Omental fat pad (tissue), 4 donors: ENCODE measurements at places on chromosomes 7 and 10.

- DNase-seq, result no peak
Measured at GRCh38 chr7:144547888-144548287, 144.4 kb upstream of the NOBOX start.

DNA sequence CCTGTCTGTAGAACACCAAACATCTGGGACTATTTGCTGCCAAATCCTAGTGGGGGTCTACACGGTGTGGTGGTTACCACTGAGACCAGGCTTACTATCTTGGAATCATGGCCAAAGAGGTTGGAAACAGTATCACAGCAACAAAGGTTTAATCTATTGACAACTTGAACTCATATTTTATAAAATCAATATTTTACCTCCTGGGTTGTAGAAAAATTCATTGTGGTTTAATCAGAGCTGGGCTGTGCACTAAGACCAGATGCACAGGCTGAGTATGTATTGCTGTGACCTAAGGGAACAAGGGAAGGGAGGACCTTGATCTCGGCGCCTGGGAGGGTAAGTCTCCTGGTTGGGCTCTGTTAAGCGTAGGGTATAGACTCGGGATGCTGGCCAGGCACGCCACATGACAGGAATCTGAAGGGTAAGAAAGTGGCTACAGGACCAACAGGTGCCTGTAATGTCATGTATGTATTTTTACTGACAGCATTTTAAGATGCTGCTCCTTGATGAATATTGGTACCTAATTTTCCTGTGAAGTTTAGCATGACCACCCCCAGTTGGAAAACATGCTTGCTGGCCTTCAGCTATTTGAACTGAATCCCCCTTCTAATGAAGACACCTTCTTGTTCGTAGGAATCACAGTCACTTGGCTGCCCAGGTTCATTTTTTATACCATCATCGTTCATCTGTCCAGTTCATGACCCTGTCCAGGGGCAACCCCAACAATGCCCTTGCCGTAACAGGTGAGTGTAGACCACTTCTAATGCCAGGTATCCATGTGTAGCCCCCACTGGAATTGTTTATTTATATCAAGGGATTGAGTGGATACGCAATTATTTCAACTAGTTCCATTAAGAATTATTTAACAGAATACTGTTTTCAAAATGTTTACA, 79.5 kb downstream of the EZH2 start:
- DNase-seq, result no peak

GRCh38 chr7:113892818-113893217, 26.0 kb downstream of the PPP1R3A start:
- no peak for DNase-seq

DNA sequence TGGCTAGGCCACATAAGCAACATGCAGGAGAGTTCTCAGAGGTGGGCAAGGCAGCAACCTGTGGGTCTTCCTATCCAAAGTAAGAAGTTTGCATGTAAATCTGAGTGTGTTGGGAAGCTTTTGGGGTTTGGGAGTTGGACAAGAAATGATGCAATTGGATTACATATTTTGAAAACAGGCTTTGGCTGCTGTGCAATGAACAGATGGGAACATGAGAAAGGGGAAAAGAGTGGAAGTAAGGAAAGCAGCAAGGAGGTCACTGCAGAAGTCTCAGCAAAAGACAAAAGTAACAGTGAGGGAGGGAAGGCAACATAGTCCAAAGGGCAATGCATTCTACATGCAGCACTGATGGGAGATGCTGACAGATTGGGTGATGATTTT, 61.1 kb upstream of the C10orf90 start:
- no peak for DNase-seq

DNA sequence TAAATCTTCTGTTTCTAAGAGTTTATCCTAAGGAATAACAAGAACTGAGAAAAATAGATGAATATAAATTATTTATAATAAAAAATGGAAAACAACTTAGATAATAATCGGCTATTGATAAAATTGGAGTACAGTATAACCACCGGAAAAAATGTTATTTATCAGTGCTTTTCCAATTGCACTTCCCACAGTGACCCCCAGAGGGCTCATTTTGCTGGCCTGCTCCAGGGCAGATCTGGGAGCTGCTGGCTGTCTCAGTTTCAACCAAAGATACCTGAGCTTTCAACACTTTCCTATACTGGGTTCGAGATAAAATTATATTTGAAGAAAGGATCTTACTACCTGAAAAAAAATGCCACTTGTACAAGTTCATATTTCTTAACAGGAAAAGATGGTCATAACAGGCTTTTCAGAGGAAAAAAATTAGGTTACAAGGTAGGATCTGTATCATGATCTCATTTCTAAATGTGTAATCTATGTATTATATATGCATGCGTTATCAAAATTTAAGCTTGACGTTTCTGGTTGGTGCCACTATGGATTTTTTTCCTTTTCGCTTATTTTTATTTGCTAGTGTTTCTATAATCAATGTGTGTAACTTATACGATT, 165.7 kb downstream of the NPSR1 start:
- DNase-seq, result peak; percentile 50

DNA sequence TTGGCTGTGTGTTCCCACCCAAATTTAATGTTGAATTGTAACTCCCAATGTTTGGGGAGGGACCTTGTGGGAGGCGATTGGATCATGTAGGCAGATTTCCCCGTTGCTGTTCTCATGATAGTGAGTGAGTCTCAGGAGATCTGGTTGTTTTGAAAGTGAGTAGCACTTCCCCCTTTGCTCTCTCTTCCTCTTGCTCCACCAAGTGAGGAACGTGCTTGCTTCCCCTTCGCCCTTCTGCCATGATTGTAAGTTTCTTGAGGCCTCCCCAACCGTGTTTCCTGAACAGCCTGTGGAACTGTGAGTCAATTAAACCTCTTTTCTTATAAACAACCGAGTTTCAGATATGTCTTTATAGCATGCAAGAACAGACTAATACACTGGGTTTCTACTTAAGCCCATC, 176.3 kb downstream of the CDK14 start:
- DNase-seq, result no peak

DNA sequence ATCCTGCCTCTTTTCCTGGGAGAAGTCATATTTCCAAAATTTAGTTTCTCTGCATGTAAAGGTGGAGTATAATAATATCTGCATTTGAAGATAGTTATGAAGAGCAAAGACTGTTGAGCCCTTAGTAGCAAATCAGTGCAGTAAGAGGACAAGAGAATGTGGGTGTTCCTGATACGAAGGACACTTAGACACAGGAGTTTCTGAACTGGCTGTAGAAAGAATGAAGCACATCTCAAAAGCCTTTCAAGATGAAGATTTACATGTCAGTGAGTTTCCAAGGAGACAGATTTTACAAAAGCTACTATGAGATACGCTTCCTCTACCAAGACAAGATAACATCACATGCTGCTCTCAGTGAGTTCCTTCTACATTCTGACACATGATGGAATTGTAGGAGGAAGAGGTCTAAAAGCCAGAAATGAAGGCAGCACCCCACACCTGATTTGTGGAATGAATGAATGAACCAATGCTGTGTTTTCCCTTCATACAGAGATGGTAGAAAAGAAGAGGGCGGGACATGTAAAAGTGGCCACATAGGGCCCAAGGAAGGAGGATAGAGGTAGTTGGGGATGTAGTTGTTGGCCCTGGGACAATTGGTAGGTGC, 173.6 kb upstream of the PDE1C start:
- no peak for DNase-seq

- no peak for DNase-seq
Measured at GRCh38 chr7:142088022-142088714, 23.4 kb upstream of the MGAM2 start.
